ENCODE measurements at places on chromosomes 4 and X.

GRCh38 chr4:42048394-42048793 is 58.1 kb downstream of the SLC30A9 start:
- no peak for DNase-seq

DNA sequence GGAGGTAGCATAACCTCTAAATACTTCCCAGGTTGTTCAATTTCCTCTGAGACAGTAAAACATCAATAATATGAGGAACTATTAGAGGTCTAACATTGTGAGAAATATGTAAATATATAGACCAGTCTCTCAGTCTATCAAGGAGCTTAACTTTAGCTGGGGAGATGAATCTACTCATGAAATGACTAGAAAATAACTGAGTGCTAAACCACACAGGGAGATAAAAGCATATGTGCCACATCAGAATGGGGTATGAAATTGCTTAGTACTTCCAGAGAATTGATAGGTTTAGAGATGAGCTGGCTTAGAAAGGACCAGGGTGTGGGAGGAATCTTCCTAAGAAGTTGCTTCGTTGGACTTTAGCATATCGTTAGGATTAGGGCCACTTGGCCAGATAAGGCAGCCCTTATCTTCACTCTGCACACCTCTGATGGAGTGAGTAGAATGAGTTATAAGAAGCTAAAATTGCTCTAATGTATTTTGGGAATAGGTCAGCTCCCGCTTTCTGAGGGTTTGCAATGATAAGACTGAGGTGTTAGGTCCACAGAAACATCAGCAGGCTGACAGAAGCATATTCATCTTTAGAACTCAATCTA is 299.2 kb downstream of the UNC5C start:
- no peak for DNase-seq

GRCh38 chrX:11412715-11413623 is 119.8 kb downstream of the AMELX start:
- DNase-seq: no peak

GRCh38 chr4:337932-338758 is 531 bp downstream of the ZNF141 start:
- no peak for DNase-seq

GRCh38 chrX:71634366-71634765 is 16.1 kb upstream of the CXCR3 start:
- no peak for DNase-seq

GRCh38 chr4:77332696-77333270 is 175.8 kb downstream of the CCNG2 start:
- no peak for DNase-seq

DNA sequence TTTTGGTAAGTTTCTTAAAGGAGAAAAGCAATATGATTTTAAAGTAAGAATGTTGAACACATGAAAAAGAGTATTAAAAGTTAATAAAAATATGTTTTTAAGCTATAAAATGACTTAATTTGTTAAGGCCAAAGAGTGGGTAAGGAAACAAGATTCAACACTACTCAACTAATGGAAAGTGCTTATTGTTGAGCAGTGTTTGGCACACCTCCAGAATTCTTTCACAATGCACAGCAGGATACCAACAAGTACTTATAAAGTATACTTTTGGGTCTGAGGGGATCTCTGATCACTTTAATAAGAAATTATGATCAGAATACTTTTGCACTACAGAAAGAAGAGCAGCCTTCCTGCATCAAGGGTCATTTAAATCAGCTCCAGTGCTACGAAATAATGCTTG is 5.9 kb downstream of the LAMP2 start:
- DNase-seq: no peak

- no peak for DNase-seq
Measured at GRCh38 chr4:12965334-12965733, 518.8 kb downstream of the RAB28 start.

DNA sequence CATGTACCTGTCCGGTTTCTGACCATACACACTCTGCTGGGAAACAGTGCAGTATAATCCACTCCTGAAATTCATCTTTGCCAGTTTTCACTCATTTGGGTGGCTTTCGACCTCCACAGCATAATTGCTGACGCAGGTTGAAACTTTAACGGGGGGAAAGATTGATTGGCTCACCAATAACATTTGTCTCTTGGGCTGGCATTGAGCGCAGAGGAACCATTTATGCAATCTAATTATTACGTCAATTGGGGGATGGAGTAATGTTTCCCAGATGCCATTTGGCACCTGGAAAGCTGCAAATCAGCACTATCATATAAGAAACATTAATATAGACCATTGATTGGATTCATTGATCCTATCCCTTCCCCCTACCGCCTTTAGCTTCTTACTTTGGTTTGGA is 24.1 kb upstream of the ARHGAP36 start:
- no peak for DNase-seq

All from mesothelial cell of epicardium (in vitro differentiated cells).